ENCODE measurements at places on chromosomes 1 and 21.

GRCh38 chr1:28517649-28517999, 11.8 kb downstream of the RCC1 start:
- no peak for DNase-seq

- no peak for DNase-seq
These were observed 5.1 kb upstream of the RFX5 start for GRCh38 chr1:151352021-151352718.

GRCh38 chr1:87089823-87090222, 175.4 kb downstream of the HS2ST1 start:
- no peak for DNase-seq

DNA sequence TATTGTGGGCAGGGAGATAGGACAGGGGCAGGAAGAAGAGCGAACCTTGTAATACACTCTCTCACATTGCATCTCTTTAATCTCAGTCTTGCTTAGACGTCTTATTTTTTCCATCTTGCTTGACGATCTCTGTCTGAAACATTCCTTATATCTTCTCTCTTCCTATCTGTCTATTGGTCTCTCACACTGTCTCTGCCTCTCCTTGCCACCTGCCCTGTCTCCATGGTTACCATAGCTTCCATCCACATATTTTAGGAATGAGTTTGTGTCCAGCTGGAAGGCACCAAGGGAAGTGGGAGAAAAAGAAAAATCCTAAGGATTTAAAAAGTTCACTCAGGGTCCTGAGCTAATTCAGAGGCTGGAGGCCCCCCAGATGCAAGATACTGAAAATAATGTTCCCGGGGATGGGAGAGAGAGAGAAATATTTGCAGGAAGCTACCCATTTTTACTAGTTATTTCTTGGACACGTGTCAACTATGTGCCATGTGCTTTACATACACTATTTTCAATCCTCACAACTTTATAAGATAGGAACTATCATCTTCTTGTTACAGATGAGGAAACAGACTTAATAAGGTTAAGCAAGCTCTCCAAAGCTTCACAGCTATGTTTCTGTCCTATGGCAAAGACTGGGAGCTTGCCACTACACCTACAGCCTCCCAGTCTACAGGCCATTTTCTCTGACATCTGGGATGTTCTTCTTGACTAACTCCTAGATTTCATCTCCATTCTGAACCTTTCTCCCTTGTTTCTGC, 933 bp downstream of the ANKRD34A start:
- no peak for DNase-seq

DNA sequence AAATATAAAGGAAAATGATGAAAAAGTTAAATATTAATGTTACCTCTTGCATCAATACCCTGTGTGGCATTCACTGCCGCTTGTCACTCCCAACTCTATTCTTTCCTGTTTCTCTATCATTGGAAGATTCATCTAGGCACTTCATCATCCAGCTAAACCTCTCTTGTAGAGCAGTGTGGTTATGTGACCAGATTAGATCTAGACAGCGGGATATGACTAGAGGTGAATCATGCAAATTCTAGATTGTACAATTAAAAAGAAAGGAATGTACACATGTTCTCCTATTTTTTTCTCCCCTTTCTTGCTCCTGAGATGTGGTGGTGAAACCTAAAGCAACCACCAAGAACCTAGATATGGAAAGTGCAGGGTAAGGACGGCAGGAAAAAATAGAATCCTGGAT, 174.1 kb downstream of the LBR start:
- DNase-seq = no peak

- DNase-seq = no peak
These were observed 33.4 kb upstream of the ATP1B1 start for GRCh38 chr1:169072945-169073725.

DNA sequence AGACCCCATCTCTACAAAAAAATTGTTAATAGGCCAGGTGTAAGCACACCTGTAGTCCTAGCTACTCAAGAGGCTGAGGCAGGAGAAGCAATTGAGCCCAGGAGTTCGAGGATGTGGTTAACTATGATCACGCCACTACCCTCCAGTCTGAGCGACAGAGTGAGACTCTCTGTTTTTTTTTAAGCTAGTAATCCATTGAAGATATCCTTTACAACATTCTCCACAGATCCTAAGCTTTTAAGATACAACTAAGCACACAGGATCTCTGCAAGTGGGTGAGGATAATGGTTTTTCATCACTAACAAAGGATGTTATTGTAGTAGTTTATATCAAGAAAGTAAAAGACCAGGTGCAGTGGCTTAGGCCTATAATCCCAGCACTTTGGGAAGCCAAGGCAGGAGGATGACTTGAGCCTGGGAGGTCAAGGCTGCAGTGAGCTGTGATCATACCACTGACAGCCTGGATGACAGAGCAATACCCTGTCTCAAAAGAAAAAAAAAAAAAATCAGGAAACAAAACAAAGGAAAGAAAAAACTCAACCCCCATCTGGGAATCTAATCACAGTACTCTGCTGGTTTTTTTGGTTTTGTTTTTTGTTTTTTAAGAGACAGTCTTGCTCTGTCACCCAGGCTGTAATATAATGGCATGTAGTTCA, 166.1 kb downstream of the RERE start:
- DNase-seq = no peak

GRCh38 chr1:4444086-4444485, 210.3 kb upstream of the AJAP1 start:
- no peak for DNase-seq

- DNase-seq = peak; percentile 24
These were observed 10.7 kb downstream of the RAB42 start for GRCh38 chr1:28602536-28603439.

- DNase-seq = no peak
These were observed 28.7 kb upstream of the RGS5 start for GRCh38 chr1:163231385-163231784.

GRCh38 chr1:151864411-151864810, 10.9 kb upstream of the THEM5 start:
- DNase-seq = no peak

DNA sequence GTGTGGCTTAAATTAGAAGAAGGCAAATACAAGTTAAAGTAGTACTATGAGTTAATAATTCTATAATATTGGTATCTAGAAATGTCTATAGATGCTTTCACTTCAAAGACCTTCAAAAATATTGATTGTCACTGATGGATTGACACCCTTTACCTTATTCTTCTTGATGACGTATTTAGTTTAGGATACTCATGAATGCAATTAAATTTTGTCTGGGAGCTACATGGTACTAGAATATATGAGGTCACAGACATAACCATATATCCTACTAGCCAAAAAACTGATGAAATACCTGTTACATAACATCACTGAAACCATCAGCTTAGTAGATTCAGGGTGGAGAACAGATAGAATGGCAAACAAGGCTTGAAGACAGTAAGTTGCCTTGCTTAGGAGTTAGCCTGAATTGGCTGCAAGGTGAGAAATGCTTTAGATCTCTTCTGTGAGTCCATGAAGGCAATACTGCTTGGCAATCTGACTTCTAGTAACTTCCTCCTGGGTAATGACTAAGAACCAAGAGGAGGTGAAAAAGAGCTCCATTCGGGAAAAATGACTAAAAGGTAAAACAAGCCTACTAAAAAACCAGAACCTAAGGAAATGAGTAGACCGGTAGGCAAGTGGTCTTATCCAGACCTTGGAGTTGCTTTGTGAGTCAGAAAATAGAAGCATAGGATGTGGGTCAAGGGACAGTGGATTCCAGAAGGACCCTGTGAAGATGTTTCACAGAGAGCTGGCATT, 16.9 kb upstream of the ARHGAP29 start:
- DNase-seq = no peak

DNA sequence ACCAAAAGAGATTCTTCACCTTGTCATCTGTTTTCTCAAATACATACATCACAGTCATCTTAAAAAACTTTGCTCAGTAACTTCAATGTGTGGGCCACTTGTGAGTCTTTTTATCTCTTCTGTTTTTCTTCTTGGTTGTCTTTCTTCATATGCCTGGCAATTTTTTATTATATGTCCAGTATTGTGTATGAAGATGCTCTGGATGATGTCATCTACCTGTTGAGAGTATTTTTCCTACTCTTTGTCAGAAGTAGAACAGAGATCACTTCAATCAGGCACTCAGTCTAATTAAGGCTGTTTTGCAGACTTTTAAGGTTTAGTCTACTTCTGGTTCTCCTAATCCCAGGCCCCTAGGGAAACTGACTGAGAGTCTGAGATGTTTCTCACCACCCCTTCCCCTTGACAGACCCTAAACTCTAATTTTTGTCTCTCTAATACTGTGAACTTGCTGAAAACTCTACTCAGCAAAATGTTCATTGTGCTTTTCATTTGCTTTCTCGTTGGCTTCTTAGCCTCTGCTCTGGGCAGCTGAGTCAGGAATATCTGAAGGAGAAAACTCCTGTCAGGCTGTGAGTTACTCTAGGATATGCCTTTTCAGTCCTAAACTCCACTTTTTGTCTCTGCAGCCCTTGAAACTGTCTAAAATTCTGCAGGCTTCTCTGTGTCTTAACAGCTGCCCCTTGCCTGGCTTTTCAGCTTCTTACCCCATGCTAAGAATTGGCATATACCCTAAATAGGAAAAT, 33.0 kb upstream of the DNAJC6 start:
- DNase-seq = no peak

DNA sequence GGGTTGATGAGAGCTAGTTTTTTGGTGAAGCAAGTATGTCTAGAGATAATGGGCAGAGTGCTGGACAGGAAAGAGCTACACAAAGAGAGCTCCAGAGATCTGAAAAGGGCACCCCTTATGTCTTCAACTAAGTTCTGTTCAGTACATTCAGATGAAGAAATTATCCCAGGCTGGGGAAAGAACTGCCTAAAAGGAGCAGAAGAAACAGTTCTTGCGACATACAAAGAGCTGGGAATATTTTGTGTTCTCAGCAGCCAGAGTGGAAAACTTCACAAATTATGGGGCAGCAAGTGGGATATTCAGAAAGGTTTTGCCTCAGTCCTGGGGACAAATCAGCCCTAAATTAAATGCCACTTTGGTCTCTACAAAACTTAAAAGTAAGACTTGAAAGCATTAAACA, 17.4 kb upstream of the CCN1 start:
- no peak for DNase-seq

DNA sequence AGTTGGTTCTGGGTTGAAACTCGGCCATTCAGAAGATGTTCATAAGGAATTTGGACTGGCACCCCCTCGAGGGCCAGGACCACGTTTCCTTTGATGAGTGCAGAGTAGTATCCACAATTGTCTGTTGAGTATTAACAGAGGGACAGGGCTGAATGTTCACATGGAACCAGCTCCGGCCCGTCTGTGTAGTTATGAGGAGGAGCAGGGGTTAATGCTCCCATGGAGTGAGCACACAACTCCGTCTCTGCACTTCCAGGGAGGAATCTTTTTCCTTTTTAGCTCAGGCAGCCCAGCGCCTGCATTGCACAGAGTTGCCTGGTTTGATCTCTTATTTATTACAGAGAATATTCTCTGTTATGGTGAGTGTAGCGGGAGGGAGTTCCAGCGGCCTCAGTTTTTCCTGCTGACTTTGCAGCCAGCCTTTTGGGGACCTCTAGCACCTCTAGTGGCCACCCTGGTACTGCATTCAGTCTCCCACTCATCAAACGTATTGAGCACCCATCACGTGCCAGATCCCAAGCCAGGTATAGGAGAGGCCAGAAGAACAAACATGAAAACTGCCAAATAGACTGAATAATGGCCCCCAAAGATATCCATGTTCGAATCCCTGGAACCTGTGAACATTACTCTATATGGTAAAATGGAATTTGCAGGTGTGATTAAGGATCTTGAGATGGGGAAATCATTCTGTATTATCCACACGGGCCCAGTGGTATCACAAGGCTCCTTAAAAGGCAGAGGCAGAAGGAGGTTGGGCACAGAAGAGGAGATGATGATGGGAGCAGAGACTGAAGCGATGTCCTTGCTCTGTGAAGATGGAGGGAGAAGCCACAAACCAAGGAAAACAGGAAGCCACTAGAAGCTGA, 167.7 kb upstream of the CSF3R start:
- peak; percentile 67 for DNase-seq

- no peak for DNase-seq
These were observed 17.4 kb downstream of the IQGAP3 start for GRCh38 chr1:156554971-156555370.

DNA sequence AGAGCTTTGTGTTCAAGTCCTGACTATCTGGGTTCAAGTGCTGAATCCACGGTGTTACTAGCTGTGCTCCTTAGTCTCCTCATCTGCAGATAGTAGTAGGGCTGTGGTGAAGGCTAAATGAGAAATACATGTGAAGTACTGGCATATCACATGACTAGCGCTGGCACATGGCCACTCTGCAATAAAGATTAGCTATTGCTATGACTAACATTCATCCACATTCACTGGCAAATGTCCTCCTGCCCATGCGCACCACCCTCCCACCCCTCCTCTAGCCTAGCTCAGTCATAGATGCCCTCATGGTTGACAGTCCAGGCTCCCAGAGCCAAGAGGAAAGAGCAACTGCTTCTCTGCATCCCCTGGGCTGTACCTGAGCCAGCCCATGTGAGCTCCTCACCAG, 8.5 kb upstream of the COL8A2 start:
- DNase-seq = no peak

DNA sequence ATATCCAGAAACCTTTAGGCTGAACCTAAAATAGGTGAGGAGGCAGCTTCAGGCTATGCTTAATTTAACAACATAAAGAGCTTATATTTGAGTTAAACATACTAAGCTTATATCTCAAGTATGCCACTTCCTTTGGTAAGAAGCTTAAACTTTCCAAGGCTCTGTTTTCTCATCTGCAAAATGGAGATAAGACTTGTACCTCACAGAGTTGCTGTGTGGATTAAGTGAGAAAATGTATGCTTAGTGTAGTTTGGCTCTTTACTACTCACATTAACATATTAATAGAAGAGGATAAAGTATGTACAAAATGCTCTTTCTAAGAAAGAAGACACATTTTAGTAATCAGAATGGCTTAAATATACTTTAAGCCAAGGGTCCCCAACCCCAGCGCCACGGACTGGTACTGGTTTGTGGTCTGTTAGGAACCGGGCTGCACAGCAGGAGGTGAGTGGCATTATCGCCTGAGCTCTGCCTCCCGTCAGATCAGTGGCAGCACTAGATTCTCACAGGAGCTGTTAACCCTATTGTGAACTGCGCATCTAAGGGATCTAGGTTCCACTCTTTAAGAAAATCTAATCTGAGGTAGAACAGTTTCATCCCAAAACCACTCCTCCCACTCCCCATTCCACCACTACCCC, 77.2 kb downstream of the HS2ST1 start:
- no peak for DNase-seq

- DNase-seq = no peak
These were observed 1.8 kb downstream of the ATP2B4 start for GRCh38 chr1:203628201-203629015.

GRCh38 chr21:18244671-18245463, at the start of gene CHODL:
Gene CHODL (plus strand): TSS chr21:18244833. CDS start chr21:18245224, 391 bp downstream.
- no peak for DNase-seq

GRCh38 chr1:75855734-75856133, 59.1 kb downstream of the MSH4 start:
- no peak for DNase-seq

- DNase-seq = no peak
These were observed 19.7 kb downstream of the FGGY start for GRCh38 chr1:59316497-59317128.

DNA sequence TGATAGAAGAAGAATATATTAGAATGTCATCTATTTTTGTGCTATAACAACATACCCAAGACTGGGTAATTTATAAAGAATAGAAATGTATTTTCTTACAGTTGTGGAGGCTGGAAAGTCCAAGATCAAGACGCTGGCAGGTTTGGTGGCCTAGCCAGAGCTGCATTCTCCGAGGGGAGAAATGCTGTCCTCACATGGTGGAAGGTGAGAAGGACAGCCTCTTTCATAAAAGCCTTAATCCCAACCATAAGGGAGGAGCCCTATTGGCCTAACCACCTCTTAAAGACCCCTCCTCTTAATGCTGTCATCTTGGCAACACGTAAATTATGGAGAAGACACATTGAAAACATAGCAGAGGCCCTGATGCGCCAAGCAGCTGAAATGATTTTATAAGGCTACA, 60.1 kb upstream of the KAZN start:
- DNase-seq = no peak

- DNase-seq = no peak
These were observed 4.5 kb downstream of the COG2 start for GRCh38 chr1:230646710-230647302.
